ENCODE measurements at places on chromosomes 4 and X.

DNA sequence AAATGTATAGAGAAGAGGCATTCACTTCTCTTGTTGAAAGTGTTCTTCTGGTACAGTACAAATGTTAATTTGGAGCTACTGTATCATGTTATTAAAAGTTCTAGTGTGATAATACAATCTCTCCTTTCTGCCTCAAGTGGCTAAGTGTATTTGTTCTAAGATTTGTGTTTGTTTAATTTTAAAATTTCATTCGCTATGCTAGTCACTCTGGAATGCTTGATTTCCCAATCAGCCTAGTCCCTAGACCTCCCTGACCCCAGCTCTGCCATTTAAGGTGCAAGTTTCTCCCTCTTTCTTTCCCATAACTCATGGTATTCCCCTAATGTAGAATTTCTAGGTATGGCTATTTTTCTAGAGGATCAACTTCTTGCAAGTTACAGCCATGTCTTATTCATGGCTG, 817.4 kb downstream of the STIM2 start:
- no peak for DNase-seq

- DNase-seq: no peak
Measured at GRCh38 chr4:27176881-27177280, 316.2 kb downstream of the STIM2 start.

GRCh38 chr4:78669453-78669852, 106.7 kb upstream of the BMP2K start:
- no peak for DNase-seq

GRCh38 chrX:148632444-148632843, 132.0 kb downstream of the AFF2 start:
- no peak for DNase-seq

DNA sequence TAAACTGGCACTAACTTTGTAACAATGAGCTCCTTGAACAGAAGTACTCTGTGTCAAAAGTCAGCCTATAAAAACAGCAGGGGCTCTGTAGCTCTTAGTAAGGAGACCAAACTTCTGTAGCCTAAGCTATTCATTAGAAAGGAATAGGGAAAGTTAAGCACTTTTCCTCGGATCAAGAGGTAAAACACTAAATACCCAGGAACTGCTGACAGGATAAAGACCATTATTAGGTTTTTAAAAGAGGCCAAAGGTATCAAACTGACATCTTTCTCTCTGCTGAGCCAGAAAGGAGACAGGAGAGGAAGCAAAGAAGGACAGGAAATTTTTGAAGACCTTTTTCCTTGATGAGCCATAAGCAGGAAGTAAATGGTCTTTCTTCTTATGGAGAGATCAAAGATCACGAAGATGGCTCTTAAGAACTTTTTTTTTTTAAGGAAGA, 31.9 kb downstream of the ANAPC10 start:
- no peak for DNase-seq

GRCh38 chrX:72276478-72276953, 532 bp downstream of the RPS4X start:
- no peak for DNase-seq

GRCh38 chr4:93394545-93395081, 433.9 kb upstream of the ATOH1 start:
- no peak for DNase-seq

DNA sequence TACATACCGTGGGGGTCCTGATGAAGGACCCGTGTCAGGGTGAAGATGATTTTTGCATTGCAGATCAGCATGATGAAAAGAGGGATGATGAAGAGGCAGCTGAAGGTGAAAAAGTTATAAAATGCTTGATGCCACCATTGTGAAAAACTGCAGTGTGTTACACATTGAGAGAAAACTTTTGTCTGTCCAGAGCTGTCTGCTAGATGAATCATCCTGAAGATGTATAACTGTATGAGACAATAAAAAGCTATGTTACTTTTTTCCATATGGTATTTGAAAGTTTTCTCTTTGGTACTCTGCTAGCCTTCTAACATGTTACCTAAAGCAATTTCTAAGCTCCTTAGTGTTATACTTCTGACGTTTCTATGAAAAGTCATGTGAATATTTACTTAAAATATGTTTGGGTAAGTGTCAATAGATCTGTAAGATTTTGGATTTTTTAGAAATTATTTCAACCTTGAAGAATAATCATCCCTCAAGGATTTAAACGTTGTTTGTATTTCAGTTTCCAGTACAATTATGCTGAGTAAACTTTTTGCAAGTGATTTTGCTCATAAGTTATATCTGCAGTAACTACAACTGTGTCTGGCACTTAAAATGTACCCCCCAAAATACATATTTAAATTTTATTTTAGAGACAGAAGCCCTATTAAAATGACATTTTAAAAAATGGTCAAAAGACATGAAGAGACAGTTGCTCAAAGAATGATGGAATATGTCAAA, 9.5 kb downstream of the GNRHR start:
- DNase-seq: no peak

DNA sequence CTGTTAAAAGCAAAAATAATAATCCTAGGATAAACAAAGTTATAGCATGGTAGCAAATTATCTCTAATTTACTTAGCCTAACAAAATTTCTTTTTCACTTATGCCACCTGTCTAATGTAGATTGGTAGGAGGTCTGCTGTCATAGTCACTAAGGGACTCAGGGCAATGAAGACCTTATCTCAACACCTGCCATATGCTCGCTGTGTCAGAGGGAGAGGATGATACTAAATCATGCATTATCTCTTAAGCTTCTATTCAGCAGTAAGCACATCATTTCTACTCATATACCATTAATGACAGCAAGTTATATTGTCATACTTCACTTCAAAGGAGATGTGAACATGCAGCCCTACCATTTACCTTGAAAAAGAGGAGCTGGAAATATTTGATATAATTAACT, 44.1 kb downstream of the AFM start:
- no peak for DNase-seq

DNA sequence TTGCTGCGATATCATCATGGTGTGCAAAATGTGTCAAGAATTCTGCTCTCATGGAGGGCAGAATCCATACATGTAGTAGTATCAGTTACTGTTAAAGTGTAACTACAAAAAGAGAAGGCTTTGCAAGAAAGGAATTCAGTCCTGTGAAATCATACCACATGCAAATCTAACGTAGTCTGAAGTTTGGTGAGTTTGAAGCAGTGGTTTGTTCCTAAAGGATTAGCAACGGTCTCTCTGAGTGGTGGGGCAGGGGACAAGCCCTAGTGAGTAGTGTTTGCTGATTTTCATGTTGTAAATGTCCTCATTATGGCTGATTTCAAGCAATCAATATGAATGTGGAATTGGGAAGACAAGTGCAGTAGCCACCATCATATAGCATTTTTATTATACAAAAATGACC, 47.1 kb upstream of the CLNK start:
- DNase-seq: no peak

DNA sequence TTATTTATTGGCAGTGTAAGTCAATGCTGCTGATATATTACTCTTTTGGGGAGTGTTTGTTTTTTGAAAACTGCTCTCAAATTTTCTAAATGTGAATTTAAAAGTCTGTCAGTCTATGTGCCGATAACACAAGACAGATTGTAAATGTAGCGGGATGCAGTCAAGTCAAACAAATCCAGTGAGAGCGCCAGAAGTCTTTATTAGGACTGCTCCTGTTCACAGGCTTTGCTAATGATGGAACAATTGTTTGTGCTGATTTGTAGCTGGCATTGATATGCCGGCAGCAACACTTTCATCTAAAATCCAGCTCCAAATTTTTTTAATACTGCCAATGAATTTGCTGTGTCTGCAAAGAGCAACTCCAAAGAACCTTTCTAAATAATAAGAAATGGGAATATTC, 78.7 kb upstream of the TET2 start:
- DNase-seq: no peak

GRCh38 chrX:21181232-21181853, 192.9 kb upstream of the CNKSR2 start:
- DNase-seq: no peak

GRCh38 chrX:140715787-140716186, 6.2 kb downstream of the LINC00632 start:
- DNase-seq: no peak

DNA sequence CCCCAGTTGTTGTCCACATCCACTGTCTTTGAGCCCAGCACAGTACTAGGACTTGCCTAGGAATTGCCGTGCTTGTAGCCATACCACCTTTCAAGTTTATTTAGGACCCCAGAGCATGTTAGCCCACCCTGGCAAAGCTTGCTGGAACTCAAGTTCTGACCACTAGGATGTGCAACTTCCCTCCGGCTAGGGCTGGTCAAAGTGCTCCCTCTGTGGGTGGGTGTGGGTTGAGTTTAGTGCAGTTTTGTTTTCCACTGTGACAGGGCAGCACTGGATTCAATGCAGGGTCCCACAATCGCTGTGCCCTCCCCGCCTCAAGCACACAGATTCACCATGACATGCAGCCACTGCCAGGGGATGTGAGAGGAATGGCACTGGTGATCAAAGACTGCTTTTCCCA, 96.0 kb downstream of the RASGEF1B start:
- DNase-seq: no peak

DNA sequence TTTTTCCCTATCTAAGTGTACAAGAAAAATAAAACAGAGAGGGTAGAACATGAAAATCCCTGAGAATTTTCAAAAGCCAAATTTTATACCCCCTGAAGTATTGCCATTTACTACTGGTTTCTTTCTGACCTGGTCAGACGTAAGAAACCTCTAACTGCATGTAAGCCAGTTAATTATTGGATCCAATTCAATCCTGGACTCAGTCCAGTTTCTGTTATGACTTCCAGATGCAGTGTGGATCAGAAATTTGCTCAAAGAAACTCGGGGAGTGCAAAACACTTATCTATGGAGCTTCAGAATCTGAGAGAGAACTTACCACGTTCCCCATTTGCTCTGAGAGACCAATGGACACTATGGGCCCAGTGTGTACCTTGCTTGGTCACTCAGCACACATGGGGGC, 383.5 kb downstream of the KLHL4 start:
- DNase-seq: no peak

- no peak for DNase-seq
Measured at GRCh38 chrX:30741545-30741944, 88.3 kb downstream of the GK start.

- no peak for DNase-seq
Measured at GRCh38 chr4:7041801-7042502, 1.2 kb upstream of the TADA2B start.

DNA sequence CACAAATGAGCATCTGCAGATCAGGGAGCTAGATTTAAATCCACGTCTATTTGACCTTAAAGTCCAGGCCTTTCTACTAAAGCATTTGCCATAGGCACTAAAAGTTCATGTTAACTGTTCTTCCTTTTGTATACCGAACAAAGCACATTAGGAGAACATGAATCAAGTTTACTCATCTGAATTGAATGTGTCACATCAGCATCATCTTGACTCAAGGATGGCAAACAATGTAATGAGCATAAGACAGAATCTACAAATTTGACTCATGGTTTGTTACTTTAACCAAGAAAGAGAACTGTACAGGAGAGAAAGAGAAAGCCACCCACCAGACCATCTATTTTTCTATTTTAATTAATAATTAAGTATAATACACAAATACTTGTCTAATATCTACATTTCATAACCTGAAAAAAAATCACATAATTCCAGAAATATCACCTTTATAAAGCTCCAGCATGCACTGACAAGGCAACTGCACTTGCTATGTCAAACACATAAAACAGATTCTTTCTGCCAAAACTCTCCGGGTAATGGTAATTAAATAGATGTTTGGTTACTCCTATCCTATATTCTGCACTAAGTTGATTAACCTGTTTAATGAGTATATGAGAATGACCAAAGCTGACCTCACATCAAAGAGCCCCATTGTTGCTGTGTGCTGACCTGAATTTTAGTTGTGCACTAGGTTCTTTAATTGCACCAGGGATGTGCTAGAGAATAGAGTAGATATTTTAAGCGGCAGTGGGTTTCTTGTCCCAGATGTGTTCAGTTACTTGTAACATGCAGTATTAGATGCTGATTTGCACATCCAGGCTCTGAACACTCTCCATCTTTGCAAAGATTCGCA, 42.5 kb upstream of the LEF1 start:
- no peak for DNase-seq

DNA sequence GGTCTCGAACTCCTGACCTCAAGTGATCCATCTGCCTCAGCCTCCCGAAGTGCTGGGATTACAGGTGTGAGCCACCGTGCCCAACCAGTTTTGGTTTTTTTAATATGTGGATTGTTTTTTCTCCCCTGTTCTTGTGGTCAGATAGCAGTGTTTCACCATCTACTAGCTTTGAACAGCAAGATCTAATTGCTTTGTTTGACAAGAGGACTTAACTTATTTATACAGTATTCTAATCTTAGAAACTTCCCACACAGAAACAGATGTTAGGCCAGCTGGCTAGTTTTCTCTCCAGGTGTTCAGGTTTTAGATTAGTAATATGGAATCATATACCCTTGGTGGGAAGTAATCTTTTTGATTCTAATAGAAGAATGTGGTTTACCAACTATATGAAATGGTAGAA, 12.9 kb downstream of the ING2 start:
- DNase-seq: no peak

GRCh38 chrX:120023259-120023658, 54.2 kb downstream of the RHOXF2B start:
- DNase-seq: no peak

DNA sequence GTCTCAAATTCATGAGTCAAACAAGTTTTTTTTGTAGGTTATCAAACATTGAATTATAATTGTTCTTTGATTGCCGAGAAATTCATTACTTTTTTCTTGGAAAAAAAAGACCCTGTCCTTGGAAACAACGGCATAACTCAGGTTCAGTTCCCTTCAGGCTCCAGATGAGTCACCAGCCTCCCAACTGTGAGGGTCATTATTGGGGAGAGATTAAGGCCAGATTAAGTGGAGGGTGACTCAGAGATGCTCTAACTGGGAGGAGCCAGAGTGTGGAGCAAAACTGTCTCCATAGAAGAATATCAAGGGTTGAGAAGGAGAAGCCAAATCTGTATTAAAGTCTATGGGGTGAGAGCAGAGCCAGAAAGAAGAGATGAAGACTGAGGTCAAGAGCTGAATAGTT, 9.6 kb downstream of the ADGRG4 start:
- DNase-seq: no peak

DNA sequence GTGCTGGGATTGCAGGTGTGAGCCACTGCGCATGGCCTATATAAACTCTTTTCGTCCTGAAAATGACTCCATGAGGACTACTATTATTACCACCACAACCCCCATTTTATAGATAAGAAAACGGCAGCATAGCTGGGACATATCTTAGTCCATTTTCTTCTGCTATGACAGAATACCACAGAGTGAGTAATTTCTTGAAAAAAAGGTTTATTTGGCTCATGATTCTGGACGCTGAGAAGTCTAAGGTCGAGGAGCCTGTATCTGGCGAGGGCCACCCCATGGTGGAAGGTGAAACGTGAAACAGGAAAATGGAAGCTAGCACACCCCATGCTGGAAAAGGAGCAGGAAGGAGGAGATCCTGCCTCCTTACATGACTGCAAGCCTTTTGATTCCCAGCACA, 68.9 kb downstream of the SMIM20 start:
- no peak for DNase-seq

DNA sequence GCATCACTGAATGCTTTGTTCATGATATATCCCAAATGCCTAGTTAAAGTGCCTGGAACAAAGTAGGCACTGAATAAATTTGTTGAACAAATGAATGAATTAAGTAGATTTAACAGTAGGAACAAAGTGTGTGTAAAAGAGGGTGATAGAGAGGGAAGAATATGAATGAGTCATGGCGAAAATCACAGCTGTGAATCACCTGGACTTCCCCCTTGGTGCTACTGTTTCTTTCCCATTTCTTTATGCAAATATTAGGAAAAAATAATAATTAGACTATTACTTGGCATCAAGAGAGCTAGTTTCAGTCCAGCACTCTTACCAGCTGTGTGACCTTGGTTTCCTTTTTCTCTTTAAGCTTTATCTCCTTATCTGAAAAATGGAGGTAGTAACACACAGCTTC, 9.2 kb downstream of the SPIN3 start:
- no peak for DNase-seq
